ENCODE measurements at places on chromosomes 1 and 21. TPM values are rescaled to one million over a fixed set of nuclear protein-coding genes. Genes with fewer than 3 reads are reported as not detected.

DNA sequence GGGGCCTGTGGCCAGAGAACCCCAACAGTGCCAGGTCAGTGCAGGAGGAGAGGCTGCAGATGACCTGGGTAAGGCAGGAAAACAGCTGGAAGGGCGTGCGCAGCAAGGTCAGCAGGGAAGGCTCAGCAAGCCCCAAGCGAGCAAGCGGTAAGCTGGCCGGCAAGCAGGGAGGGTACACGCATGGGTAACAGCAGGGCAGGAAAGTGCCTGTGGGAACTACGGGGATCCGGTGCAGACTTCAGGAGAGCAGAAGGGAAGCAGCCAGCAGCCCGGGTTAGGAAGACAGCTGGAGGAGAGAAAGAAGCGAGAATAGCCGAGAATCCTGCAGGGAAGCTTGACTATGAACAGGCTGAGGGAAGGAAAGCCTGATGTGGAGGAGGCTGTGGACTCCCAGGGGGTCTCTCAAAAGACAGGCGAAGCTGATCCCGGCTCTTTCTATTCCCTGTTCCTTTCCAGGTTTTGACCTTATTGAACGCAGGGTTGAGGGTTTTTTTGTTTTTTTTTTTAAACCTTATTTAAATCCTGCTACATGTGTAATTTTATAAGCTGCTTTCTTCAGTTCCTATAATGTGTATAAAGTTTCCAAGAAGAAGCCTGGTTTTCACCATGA lies 20.9 kb downstream of the UMODL1 start:
- DNase-seq, result no peak

DNA sequence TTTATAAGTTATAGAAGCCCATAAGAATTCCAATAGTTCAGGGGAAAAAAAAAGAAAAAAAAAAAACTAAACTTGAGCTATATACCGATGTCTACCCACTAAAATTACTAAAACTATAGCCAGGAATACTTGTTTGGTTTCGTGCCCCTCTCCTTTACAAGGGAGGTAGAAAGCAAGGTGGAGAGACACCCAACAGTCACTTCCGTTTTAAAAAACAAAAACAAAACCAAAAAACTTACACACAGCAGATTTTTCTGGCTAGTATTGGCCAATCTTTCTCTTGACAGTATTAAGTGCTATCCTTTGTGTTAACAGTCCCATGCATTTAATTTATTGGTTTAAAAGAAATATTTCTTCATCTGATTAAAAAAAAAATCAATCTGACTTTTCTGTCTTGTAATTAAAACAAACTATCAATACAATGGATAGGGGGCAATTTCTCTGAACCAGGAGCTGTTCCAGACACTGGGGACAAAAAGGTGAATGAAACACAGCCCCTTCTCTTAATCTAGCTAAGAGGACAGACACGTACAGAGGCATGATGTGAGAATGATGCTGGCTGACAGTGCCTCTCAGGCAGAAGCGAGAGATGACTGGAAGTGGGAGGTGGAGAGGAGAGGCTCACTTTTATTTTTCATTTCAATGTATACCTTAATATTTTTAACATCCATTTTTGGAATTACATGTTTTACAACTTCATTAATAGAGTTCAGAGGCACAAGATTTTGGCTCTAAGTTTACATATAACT lies 214.8 kb downstream of the RERE start:
- DNase-seq, result no peak

- DNase-seq, result no peak
Measured at GRCh38 chr1:42923367-42924081, 35.1 kb downstream of the SLC2A1 start.

GRCh38 chr1:6099297-6099696 lies 53.6 kb downstream of the KCNAB2 start:
- DNase-seq, result no peak

DNA sequence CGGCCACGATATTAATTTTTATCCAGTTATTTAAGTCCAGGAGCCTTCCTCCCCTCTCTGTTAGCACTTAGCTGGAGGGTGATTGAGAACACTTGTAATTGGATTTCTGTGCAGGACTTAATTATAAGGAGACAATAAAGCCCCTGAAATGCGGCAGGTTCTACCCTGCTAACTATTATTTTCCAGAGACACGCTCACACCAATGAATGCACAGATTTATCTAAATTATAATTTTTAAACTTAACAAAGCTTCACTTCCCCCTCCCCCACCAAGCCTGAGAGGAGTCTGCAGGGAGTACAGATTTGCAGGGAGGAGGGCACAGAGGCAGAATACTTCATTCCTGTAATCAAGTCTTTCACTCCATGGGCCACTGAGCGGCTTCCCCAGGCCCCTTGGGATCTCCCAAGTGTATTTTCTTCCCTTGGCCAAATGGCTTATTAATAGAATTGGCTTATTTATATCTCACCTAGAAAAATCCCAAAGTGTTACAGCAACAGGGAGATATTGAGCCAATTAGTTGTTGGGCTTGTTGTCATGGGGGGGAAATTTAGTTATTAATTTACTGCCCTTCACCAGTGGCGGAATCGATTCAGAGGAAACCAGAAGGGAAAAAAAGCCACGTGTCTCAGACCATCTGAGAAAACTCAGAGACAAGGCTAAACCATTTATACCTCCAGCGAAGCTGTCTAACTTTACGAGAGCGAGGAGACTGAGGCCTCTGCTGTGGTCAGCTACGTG lies 99.0 kb upstream of the CD34 start:
- DNase-seq, result no peak

FLG2 gene
- total RNA-seq, result not detected

GRCh38 chr1:236759252-236759859 lies 35.7 kb upstream of the MTR start:
- DNase-seq, result peak; percentile 37

DNM3 gene
- 3.1 TPM for total RNA-seq

DNA sequence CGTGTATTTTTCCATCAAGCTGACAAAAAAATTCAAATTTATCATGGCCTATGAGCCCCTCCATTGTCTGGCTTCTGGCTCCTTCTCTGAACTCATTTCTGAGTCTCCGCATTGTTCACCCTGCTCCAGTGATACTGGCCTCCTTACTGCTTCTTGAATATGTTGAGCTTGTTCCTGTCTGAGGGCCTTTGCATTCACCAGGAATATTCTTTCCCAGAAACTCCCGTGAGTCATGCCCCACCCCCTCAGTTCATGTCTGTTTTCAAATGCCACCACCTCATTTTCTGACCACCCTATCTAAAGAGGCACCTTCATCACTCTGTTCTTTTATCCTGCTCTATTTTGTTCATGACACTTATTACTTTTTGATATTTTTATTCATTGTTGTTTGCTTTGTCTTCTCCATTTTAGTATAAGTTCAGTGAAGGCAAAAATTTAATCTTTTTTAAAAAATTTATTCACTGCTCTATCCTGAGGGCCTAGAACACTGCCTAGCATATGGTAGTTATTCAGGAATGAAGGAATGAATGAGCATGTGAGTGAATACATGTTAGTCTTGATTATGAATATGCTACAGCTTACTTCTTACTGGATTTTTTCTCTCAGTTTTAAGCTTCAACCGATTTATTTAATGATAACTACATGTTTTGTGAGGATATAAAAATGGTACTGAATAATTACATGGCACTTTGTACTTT lies 140.4 kb upstream of the C1orf105 start:
- DNase-seq, result no peak

- DNase-seq, result no peak
Measured at GRCh38 chr1:199101635-199102034, 462.8 kb downstream of the PTPRC start.

GRCh38 chr1:29306471-29307140 lies 70.3 kb downstream of the PTPRU start:
- no peak for DNase-seq

- DNase-seq, result no peak
Measured at GRCh38 chr1:160888926-160889325, 3.9 kb upstream of the ITLN1 start.

KCNJ9 gene
- total RNA-seq, result 0.05 TPM

DNA sequence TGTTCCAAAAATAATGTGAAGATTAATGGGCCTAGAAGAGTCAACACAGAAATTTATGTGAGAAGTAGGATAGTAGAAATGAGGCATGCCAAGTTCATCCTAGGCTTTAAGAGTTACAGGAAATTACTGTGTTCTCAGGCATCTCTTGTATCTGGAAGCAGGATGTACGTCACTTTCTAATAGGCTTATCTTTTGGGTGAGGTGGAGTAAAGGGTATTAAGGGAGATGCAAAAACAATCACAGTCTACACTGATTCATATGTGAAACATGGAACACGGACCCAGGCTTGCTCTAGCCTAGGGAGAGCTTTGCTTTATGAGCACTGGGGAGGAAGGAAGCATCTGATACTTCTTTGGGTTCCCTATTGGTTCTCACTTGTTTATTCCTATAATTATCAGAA lies 84.5 kb upstream of the RGS4 start:
- no peak for DNase-seq

CCDC190 gene
- total RNA-seq, result not detected

HMGCS2 gene
- 0.20 TPM for total RNA-seq

- DNase-seq, result no peak
Measured at GRCh38 chr1:116396769-116397168, 23.7 kb downstream of the ATP1A1 start.

GPATCH4 gene
- total RNA-seq, result 39.4 TPM

- DNase-seq, result no peak
Measured at GRCh38 chr21:44345495-44345894, 6.3 kb upstream of the CFAP410 start.

MAP3K21 gene
- total RNA-seq, result 19.1 TPM

DNA sequence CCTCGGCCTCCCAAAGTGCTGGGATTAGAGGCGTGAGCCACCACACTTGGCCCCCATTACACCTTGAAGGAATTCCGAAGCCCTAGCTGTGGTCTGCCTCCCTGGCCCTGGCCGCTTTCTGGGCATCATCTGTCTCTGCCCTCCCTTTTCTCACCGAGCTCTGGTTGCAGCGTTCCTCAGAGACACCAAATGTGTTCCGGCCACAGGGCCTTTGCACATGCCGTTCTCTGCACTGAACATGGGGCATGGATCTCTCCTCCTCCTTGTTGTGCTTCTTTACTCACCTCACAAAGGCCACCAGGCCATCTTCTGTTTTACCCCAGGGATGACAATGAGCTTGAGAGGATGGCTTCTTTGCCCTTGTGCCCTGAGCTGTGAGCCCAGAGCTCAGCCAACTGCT lies 39.3 kb downstream of the CA6 start:
- no peak for DNase-seq

OR2T33 gene
- total RNA-seq, result not detected

DNA sequence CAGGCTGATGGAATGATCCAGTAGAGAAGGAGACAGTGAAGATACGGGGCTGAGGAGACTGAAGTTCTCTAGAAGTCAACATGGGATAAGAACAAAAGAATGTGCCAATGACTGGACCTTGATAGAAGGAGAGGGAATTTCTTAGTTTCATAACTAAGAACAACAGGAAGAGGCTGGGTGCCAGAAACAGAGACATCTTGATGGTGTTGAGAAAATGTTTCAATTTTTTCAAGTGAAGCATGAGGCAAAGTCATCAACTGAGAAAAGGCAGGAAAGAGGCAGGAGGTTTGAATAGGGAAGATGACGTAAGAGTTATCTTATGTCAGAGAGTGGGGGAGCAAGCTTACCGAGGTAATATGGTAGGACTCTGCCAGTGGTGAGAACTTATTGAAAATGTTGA lies 80.1 kb downstream of the SPAG17 start:
- no peak for DNase-seq

- DNase-seq, result no peak
Measured at GRCh38 chr1:19437891-19438294, 47.4 kb downstream of the CAPZB start.

IL12RB2 gene
- total RNA-seq, result 0.22 TPM

BATF3 gene
- 4.8 TPM for total RNA-seq

TTC22 gene
- 1.8 TPM for total RNA-seq

DNA sequence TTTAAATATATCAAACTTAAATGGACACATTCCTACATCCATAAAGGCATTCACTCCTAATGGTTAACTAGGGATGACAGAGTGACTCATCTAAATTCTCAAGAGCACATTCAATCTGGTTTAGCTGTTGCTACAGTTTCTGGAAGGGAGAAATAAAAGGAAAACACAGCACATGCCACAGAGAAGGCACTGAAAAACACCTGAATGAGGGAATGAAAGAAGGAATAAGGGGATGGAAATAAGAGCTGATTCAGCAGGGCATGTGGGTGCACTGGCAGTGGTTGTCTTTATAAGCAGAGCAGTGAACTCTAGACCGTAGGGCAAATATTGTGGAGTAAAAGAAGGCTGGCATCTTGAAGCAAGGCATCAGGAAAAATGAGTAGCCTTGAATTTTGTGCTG lies 79.3 kb downstream of the LHX4 start:
- no peak for DNase-seq

SMPDL3B gene
- total RNA-seq, result 16.4 TPM

DNA sequence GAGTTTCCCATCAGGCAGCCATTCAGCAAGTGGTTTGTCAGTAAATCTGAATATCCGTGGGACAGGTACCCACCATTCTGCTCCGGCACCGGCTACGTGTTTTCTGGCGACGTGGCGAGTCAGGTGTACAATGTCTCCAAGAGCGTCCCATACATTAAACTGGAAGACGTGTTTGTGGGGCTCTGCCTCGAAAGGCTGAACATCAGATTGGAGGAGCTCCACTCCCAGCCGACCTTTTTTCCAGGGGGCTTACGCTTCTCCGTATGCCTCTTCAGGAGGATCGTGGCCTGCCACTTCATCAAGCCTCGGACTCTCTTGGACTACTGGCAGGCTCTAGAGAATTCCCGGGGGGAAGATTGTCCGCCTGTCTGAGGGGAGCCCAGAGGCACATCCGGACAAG lies 48.4 kb downstream of the B3GALT5 start:
- DNase-seq, result no peak

GRCh38 chr1:231751415-231751814 lies 124.8 kb downstream of the DISC1 start:
- no peak for DNase-seq

- no peak for DNase-seq
Measured at GRCh38 chr1:49234988-49235387, 458.3 kb upstream of the BEND5 start.

- DNase-seq, result no peak
Measured at GRCh38 chr1:202901555-202901954, 12.6 kb upstream of the RABIF start.

GRCh38 chr21:35775778-35776544 lies 284.4 kb downstream of the SETD4 start:
- no peak for DNase-seq

DNA sequence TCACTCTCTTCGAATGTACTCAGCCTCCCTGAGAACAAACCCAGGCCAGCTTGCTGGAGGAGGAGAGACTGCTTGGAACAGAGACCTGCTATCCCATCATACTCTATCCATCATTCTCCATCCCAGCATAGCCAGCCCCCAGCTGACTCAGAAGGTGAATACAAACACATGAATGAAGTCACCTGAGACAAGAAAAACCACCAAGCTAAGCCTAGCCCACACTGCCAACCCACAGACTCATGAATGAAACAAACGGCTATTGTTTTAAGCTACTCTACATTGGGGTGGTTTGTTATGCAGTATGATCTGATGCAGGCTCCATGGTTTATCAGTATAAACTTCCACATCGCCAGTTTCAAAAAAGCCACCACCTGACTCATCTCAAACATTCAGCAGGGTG lies 395.6 kb downstream of the SETD4 start:
- peak; percentile 22 for DNase-seq

OR10J1 gene
- total RNA-seq, result not detected

Data from HCT116 (cell line).